ENCODE measurements at places on chromosomes 1 and 21.

DNA sequence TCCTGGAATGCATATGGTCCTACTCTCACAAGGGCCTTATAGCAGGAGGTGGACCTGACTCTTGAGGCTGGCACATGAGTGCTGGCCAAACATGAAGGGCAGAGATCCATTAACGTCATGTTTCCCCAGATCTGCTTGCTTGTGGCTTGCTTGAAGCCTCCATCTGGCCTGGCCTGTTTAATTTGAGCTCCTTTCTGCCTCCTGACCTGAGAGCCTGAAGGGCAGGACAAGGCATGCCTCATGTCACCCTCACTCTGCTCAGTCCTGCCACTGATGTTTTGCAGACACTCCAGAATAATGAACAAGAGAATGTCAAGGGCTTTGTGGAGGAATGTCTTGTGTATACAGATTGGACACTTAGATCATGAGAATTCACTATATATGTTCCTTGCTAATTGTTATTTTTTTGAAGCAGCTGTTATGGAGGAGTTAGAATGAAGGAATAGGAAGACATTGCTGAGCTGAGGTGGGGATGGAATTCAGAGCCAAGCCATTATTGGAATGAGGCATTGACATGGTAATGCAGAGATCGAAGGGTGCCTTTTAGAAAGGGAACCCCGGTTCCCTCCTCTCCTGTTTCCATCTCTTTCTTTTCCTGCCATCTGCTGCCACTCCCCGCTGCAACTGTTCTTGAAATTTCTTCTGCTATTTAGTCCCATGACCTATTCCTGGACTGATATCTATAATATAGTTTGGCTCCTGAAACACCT is 457.0 kb upstream of the PROX1 start:
- no peak for DNase-seq

DNA sequence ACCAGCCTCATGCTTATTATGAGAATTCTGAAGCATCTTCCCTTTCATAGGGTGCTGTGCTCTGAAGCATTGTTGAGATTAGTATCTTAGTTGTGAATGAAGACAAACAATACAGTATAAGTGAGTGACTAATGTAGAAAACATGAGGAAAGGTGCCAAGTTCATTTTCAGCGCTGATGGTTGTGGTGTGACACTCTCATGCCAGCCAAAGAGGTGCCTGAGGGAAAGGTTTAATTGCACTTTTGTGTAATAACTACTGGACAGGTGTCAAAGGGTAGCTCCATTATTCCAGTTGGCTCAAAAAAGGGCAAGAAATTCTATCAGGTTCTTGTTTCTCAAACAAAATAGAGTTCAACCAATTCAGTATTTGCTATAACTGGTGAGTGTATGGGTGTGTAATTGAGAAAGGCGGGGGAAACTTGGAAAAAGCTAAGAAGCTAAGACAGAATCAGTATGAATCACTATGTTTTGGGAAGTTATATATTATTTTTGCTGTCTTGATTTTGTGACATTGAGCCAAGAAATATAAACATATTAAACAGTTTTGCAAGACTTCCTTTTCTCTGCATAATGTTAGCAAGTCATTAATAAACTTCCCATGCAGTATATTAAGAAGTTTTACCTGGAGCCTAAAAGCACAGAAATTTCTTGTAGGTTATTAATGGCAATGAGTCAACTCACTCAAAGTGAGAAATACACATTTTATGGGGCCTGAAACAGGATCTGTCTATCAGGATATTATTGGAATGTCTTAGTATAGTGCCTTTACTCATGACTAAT is 31.8 kb downstream of the KCNK2 start:
- no peak for DNase-seq

GRCh38 chr1:193540511-193540910 is 354.1 kb upstream of the B3GALT2 start:
- peak; percentile 35 for DNase-seq

DNA sequence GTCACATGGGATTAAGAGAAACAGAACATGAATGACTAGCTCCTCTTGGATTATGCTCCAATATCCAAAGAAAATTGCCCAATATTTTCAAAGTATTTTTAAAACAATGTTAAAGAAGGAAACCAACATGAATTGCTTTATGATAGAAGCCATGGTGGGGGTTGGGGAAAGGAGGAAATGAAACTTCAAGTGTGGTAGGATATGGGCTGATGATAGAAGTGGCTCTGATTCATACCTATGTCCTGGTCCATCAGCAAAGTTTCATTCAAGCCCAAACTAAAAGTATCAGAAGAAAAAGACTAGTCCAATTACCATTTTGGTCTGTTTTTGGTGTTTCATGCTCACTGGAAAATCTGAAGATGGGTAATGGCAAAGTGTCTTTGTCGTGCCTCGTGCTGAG is 104.2 kb upstream of the PROX1 start:
- DNase-seq = no peak

DNA sequence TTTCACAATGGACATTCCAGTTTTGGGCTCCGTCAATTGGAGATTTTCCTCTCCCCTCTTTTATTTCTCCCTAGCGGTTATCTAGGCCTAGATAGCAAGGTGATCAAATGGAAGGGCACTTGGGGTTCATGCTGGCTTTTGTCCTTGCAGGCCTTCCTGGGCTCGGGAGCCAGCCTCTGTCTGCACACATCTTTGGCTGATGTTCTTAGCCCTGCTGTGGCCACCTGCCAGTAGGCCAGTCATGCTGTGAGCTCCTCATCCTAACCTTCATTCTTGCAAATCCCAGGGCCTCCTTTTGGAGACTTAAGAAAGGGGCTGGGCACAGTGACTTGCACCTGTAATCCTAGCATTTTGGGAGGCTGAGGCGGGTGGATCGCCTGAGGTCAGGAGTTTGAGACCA is 13.5 kb downstream of the TIE1 start:
- DNase-seq = no peak

GRCh38 chr1:38781872-38782617 is 77.5 kb downstream of the RRAGC start:
- DNase-seq = no peak

- no peak for DNase-seq
Observed at GRCh38 chr1:88698764-88699163, 14.7 kb downstream of the PKN2 start.

- no peak for DNase-seq
Observed at GRCh38 chr1:158068918-158069317, 75.5 kb downstream of the KIRREL1 start.

GRCh38 chr1:228478912-228479711 is 8.1 kb upstream of the RNF187 start:
- peak; percentile 52 for DNase-seq

DNA sequence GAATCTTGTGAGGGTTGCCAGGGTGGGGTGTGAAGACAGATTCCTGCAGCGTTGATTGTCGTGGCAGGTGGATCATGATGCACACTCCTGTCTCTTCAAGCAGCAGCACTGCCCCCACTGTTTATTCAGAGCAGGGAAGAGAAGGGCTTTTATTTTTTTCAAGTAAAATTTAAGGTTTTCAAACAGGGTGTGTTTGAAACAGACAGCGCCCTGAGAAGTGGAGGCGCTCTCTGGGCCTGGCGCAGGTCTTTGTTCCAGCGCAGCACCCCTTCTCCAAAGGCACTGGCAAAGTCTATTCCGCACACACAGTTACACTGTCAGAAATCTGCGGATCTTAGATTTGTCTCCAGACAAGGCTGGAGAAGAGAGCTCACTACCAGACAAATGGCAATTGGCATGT is 7.0 kb downstream of the C1orf53 start:
- no peak for DNase-seq

- DNase-seq = no peak
Observed at GRCh38 chr1:236129306-236129705, 13.0 kb upstream of the GPR137B start.

DNA sequence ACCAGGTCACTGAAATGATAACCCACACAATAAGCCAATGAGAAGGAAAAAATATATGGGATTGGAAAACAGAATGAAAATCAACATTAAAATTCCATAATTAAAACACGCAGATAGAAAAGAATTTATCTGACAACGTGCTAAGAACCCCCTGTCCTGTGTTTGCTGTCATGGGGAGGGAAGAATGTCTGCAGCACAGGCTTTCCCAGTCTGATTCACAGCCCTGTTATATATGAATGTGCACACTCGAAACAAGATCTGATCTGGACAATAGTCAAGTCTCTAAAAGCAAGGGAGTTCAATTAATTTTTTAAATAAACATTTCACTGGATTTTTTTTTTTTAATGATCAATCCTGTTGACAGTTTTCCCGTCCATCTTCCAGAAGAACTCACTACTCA is 220.0 kb downstream of the RERE start:
- no peak for DNase-seq

GRCh38 chr1:2128189-2128901 is 66.2 kb downstream of the FAAP20 start:
- DNase-seq = no peak

DNA sequence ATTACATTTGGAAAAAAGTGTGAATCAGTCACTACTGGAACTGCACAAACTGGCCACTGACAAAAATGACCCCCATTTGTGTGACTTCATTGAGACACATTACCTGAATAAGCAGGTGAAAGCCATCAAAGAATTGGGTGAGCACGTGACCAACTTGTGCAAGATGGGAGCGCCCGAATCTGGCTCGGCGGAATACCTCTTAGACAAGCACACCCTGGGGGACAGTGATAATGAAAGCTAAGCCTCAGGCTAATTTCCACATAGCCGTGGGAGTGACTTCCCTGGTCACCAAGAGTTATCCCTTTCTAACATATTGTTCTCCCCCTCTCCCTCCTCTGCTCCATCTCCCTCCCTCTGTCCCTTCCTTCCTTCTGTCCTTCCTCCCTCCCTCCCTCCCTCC is 47.7 kb upstream of the RHOU start:
- no peak for DNase-seq

- no peak for DNase-seq
Observed at GRCh38 chr1:107691540-107691939, 273.4 kb downstream of the VAV3 start.

DNA sequence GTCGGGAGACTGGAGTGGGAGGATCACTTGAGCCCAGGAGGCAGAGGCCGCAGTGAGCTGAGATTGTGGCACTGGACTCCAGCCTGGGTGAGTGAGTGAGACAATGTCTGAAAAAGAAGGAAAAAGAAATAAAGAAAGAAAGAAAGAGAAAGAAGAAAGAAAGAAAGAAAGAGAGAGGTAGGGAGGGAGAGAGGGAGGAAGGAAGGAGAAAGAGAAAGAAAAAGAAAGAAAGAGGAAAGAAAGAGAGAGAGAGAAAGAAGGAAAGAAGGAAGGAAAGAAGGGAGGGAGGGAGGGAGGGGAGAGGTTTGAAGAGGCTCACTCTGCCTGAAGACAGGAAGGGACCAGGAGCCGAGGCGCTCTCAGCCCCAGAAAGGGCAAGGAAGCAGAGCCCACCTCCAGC is 4.8 kb upstream of the TCP10L start:
- no peak for DNase-seq

DNA sequence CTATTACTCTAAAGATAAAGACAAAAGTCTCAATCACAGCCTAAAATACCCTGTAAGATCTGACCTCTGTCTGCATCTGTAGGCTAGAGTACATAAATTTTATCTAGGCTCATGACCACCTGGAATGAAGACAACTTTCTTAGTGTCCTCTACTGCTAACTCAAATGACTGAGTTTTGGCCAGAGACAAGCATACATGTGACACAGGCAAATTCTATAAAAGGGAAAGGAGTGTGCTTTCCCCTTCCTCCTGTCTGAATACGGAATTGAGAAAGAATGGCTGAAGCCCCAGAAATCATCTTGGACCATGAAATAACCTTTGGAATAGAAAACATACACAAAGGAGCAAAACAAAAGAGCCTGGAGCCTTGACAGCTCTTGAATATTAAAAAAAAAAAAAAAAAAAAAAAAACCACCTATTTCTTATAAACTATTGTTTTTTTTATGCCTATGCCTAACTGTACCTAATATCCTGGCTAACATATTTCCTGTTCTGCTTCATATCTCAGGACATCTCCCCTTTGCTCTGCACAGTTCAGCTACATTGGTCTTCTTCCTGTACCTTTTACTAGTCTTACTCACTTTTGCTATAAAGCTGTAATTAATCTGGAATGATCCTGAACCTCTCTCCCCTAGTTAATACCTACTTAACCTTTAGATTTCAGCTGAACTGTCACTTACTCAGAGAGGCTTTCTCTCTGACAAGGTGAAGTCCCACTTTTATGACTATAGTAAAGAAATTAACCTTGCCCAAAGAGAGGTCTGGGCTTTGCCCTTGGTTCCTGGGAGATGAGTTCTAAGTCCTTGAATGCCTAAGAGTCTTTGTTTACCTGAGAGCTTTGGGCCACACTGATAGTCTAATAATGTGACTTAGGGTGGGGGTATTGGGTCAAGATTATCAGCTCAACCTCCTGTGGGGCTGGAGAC is 16.1 kb downstream of the UCHL5 start:
- no peak for DNase-seq

GRCh38 chr21:35057428-35057827 is 8.3 kb upstream of the RUNX1 start:
- no peak for DNase-seq

GRCh38 chr1:205172729-205173366 is 38.7 kb downstream of the DSTYK start:
- peak; percentile 58 for DNase-seq

DNA sequence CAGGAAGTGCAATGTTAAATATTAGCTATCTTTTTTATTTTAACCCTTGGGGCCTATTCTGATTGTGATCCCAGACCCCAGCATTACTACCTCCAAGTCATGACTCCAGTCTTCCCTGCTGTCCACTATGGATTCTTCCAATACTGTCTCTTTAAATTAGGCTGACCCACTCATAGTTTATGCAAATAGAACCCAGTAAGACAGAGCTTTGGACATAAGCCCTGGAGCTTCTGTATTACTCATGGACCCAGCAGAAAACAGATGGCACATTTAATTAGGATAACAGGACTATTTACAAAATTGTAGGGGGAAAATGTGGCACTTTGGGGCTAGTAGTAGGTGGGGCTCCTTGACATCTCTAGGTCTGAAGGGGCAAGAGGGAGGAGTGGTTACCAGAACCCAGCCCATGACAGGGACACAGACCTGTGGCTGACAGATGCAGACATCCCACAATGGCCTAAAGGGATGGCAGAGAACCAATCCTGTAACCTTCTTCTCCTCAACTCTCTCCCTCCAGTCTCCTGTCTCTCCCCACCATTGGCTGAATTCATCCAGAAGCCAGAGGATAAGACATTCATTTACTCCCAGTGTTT is 233.5 kb downstream of the OMA1 start:
- no peak for DNase-seq

- peak; percentile 59 for DNase-seq
Observed at GRCh38 chr1:51189421-51190073, 46.5 kb upstream of the RNF11 start.

- DNase-seq = no peak
Observed at GRCh38 chr21:20902511-20902910, 95.7 kb upstream of the NCAM2 start.

DNA sequence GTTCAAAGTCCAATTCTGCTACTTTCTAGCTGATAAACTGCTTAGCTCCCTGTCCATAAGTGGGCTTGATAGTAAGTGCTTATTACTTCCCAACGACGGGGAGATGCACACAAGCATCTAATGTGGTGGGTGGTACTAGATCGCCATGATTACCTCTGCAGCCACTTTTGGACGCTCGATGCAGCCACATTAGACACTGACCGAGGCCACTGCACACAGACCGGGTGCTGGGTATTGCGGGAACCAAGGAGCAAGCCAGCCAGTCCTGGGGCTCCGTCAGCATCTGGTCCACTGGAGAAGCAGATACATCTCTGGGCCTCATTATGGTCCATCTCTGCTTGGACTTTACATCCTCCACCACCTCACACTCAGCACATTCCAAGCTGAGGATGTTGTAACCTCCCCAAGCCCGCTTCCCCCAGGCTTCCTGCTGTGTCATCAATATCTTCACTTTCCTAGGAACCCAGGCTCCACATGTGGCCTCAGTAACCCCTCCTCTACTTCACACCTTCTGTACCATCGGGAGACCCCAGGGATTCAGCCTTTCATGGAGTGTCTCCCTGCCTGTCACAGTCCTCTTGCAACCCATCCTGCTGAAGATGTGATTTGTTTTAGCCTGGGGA is 48.2 kb downstream of the RHOU start:
- no peak for DNase-seq

Data from activated CD4-positive, alpha-beta T cell treated with anti-CD3 and anti-CD28 coated beads, Interleukin-2, amount 50 U/mL, for 16 hours (primary cell).